NCI-H2029 treated with DMSO at 0.1 percent for 48 hours (cell line): ENCODE measurements at places on chromosomes 12 and 14.

DNA sequence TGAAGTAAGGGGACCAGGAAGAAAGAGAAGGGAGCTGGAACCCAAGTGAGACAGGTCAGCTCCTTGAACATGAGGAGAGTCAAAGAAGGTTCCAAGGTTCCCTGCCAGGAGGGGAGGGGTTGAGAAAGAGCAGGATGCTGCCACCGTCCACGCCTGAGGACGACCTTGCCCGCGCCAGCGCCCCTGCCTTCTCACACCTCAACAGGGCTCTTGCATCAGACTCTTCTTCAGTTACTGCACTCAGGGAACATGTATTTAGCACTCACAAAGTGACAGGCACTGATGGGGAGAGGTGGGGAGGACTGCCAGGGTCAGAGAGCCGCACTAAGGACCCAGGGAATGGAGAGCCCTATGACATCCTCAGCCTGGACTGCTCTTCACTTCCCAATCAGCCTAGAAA lies 102.1 kb upstream of the NUDT4 start:
- no peak for DNase-seq

GRCh38 chr12:86257134-86257533 lies 943 bp upstream of the MGAT4C start:
- no peak for DNase-seq

DNA sequence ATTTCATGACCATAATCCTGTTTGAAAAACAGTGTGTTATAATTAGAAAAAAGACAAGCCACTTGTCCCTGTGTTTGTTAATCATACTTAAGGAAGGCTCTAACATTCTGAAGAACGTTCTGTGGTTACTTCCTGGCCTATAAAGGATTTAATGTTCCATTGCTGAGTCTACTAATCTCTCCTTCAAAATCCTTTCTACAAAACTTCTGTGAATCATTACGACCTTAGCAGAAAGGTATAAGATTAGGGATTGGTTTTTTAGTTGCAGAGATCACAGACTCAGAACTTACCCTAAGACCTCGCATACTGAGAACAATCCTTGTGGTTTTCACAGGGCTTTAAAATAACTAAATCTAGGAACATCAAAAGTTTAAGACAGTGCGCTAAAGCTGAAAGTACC lies 48.3 kb downstream of the TMCC3 start:
- no peak for DNase-seq

DNA sequence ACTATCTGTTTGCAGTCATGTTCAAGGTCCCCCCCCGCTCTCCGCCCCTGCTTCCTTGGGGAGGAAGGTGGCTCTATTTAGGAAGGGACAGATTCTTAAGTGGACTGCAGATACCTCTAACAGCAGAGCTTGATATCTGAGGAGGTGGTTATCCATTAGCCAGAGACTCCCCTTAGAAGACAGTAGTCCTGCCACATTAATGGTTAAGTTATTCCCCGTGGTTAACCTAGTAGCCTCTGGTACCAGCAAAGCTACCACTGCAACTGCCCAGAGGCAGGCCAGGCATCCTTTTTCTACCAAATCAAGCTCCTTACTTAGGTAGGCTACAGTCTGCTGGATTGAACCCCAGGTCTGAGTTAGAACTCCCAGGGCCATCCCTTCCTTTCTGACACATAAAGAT lies 162.1 kb upstream of the AVPR1A start:
- no peak for DNase-seq

- DNase-seq: no peak
Measured at GRCh38 chr12:53042607-53043454, 7.0 kb upstream of the TNS2 start.

- peak; percentile 66 for DNase-seq
Measured at GRCh38 chr12:12560587-12561370, 1.9 kb downstream of the DUSP16 start.

DNA sequence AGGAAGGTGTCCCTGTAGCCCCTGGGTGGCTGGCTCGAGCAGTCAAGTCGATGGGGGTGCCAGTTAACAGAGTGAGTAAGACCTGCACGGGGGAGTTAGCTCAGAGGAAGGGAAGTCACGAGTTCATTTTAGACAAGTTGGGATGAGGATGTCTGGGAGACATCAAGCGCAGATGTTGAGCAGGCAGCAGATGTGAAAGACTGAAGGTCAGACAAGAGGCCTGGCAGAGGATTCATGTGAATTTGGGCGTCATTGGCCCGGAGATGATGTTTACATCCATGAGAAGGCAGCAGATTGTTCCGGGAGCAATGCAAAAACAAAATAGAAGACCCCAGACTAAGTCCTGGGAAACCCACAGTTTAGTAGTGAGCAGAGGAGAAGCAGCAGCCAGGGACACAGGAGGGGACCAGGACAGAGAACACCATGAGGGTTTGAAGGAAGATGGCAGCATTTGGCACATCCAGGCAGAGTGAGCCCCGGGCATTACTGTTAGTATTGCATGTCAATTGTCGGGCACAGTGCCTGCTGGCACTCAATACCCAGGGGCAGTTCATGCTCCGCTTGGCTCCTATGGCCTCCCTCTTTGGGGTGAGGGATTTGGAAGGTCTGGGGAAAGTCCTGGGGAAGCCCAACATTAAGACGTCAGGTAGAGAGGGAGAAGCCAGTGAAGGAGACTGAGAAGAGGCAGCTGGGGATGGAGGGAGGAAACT lies 15.1 kb downstream of the LTBP2 start:
- no peak for DNase-seq

DNA sequence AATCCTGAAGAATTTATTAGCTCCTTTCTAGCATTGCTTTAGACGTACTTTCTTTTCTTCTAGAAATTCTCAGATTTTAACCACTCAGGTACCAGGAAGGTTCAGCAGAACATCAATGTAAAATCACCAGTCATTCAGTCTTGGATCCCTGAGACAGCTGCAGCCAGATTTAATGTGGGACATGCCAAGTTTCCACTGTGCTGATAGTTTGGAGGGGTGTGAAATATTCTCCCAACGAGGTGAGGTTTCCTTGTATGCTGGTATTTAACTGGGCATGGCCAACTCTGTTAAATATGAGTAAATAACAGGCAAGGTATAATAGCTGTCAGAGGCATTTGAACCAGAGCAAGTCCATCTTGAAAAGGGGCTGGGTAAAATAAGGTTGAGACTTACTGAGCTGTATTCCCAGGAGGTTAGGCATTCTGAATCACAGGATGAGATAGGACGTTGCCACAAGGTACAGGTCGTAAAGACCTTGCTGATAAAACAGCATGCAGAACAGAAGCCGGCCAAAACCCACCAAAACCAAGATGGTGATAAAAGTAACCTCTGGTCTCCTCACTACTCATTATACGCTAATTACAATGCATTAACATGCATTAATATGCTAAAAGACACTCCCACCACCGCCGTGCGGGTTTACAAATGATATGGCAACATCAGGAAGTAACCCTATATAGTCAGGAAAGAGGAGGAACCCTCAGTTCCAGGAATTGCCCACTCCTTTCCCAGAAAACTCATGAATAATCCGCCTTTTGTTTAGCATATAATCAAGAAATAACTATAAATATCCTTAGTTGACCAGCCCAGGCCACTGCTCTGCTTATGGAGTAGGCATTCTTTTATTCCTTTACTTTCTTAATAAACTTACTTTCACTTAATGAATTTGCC lies 75.2 kb upstream of the RASSF8 start:
- DNase-seq: no peak

- no peak for DNase-seq
Measured at GRCh38 chr12:124995200-124995961, 1.9 kb downstream of the BRI3BP start.

DNA sequence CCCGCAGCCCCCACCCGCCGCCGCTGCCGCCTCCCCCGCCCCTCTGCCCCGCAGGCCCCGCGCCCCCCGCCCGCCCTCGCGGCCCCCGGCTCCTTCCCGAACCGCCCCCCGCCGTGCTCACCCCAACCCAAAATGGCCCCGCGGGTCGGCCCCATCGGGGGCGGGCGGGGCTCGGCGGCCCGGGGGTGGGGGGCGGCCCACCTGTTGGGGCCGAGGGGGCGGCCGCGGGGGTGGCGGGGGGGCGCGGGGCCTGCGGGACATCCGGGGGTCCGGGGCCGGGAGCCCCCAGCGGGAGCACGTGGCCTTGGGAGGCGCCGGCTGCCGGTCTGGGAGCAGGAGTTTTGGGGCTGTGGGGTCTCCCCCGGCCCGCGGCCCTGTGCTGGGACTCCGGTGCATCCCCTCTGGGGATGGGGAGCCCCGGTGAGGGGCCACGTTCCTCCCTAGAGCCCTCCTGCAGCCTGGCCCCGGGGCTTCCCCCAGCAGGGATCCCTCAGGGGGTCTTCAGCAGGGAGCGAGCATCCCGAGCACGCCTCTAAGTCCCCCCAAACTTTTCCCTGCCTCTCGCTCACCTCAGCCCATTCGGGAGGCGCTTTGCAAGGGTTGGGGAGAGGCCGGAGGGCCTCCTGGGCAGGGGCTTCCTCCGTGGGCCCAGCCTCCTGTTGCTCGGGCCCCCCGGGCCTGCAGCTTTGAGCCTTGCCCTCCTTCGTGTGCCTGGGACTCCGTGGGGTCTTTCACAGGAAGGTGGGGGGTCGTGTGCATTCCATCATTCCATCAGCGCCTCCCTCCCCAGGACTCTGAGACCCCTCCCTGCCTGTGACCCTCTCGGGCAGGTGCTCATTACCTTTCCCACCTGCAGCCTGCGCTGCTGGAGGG lies 710 bp downstream of the MTA1 start:
- DNase-seq: no peak

DNA sequence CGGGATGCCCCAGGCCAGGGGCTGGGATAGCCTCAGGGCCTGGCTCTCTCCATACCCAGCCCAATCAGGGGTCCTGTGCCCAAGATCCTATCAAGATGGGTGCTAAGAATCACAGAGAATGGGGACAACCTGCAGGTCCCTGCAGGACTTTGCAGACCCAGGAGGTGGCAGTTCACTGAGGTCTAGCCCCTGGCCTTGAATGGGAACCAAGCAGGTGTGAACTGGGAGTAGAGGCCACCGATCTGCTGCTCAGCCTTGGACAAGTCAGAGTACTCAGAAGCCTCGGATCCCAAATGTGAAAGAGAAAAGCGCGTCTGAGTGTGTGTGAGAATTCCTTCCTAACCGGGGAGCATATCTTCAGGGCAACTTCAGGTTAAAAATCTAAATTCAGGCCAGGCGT lies 76.2 kb downstream of the ARL6IP4 start:
- DNase-seq: no peak

- DNase-seq: no peak
Measured at GRCh38 chr14:24674204-24674970, 40.4 kb upstream of the GZMB start.

- no peak for DNase-seq
Measured at GRCh38 chr12:109765446-109765810, 51.8 kb downstream of the FAM222A start.

DNA sequence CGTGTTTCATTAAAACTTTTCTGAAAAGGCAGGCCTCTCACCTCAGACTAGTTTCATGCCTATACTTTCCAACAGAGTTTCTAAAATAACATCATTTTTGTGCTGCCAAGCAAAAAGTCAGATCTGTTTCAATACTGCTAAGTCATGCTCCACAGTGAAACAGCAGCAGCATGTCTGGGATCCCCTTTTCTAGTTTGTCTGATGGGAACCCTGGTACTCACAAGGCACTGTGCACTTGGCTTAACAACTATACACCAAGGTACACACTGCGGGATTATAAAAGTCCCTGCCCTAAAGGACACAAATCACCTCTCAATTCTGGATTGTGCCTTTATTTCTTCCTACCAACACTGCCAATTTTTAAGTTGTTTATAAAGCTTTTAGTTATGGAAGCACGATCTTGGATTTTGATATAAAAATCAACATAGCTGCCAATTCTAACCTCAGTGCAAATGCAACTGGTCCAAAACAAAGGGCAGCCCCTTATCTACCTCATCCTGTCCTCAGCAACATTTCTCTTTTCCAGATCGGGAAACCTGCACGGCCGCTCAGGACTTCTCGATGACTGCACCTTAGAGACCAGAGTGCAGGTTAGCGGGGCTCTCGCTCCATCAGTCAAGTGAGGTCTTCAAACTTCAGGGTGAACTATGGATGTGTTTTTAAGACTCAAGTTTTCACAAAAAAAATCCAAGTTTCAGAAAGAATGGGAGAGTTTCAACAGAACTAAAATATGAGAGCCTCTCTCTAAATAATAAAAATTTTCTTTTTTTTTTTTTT lies 1.7 kb upstream of the EIF5 start:
- no peak for DNase-seq
